T-helper 1 cell (primary cell): ENCODE measurements at places on chromosomes 3 and 15.

GRCh38 chr3:103440539-103441203, 1005.9 kb downstream of the ZPLD1 start:
- no peak for DNase-seq

- no peak for DNase-seq
Observed at GRCh38 chr3:42235532-42235931, 30.5 kb downstream of the CCK start.

DNA sequence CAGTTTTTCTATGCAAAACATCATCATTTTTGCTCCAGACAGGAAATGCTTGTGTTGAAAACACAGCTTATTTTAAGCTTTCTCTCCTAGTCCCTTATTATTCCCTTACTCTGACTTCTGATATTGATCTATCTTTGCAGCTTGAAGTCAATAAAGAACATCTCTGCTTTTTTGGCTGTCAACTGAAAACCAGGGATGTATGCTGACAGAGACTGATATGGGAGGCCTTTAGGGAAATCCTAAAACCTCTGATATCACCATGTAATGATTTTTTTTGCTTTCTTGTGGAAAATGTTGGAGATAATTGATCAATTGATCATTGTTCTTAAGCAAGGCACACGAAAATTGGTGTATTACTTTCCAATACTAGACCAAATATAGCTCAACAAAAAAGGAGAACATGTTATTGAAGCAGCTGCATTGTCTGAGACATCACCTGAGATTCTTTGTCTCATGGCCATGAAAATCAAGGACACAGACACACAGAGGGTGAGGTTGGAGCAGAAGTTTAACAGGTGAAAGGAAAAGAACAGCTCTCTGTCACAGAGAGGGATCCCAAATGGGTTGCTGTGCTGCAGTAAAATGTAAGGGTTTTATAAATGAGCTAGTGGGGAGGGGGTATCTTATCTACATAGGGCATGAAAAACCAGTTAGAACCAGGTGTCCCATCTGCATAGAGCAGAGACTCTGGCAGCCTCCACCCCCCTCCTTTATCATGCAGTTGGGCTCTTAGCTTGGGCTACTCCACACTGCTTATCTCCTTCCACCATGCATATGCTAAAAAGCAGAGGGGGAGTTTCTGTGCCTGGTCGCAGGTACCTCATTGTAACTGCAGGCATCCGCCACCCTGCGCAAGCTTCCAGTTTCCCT, 17.0 kb upstream of the SENP7 start:
- DNase-seq = no peak

- DNase-seq = no peak
Observed at GRCh38 chr3:18010001-18010400, 267.6 kb upstream of the TBC1D5 start.

DNA sequence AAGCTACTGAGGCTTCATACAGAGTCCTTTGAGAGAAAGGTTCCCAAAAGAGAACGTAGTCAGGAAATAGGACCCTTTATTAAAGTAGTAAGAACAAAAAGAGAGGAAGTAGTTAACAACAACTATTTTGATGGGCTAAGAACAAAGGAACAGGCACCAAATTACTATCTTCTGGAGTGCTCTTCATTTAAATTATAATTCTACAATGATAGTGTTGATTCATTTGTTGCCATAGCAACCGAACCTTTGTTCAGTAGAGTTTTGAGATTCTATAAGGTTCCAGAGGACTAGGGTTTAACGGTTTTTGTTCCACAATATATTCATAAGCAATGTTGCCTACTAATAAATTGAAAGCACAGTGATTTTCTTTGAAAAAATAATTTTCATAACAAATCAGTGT, 78.8 kb downstream of the CMSS1 start:
- DNase-seq = no peak
